Stimulated activated CD4-positive, alpha-beta T cell treated with anti-CD3 and anti-CD28 coated beads, TNF-alpha, amount 100 ng/mL, for 24 hours (primary cell): ENCODE measurements at places on chromosomes 11 and 22.

GRCh38 chr11:120903686-120904085, 120.2 kb upstream of the TBCEL start:
- DNase-seq, result no peak

- DNase-seq, result no peak
Measured at GRCh38 chr11:90134478-90135003, at the start of gene NAALAD2. TSS of gene NAALAD2 (plus strand) at chr11:90134663. CDS start at chr11:90134759, 96 bp downstream.

DNA sequence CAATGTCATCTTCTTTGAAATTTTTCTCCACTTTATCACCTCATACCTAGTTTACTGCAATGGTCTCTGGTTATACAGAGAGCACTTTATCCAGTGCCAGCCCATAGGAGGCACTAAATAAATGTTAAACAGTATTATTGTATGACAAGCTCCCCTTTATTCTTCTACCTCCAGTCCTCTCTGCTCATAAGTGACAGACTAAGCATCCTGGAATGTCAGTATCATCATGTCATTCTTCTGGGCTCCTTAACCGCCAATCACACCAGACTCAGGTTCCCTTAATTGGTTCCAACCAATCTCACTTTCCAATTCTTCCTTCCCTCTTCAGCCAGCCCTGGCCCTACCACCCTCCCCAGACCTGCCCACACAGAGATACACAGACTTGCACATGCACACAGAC, 93.1 kb downstream of the RPL27A start:
- DNase-seq, result no peak

DNA sequence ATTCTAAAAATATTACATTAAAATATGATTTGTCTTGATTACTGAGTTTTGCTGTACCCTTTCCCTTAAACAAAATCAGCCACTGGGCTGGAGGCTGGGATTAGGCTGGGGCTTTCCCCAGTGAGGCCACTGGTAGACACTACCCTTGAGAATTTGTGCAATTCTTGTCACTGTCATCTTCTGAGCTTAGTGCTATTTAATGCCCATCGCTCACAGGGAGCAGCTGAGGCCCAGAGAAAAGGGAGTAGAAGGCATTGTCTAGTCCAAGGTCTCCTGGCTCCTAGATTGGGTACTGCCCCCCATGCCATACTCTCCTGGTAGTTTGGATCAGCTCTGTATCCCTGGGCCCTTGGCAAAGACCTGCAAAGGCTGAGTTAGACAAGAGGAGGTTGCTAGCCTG, 6.7 kb downstream of the CHRM1 start:
- no peak for DNase-seq

DNA sequence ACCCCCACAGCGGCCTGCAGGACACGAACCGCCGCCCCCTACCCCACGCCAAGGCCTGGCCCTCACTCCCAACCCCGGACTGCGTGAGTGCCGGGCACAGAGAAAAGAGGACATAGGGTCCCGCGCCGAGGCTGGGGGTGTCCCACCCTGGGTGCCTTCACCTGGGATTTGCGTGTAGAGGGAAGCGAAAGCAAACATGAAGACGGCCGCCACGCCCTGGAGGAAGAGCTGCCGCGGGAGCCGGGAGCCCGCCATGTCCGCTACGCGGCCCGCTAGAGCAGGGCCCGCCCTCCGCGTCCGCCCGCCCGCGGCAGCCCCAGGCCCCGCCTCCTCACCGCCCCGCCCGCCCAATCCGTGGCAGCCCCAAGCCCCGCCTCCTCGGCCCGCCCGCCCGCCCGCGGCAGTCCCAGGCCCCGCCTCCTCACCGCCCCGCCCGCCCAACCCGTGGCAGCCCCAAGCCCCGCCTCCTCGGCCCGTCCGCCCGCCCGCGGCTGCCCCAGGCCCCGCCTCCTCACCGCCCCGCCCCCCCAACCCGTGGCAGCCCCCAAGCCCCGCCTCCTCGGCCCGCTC, at the start of gene LMF2:
TSS of gene LMF2 (minus strand) at position 282 of the 570 bp plus-strand sequence. CDS start at position 255, 27 bp downstream.
- peak; percentile 89 for DNase-seq

GRCh38 chr22:31812977-31813605, 59.3 kb downstream of the DEPDC5 start:
- no peak for DNase-seq

GRCh38 chr11:105915021-105915420, 107.0 kb downstream of the MSANTD4 start:
- DNase-seq, result no peak

- no peak for DNase-seq
Measured at GRCh38 chr11:91783173-91783572, 441.4 kb upstream of the FAT3 start.

DNA sequence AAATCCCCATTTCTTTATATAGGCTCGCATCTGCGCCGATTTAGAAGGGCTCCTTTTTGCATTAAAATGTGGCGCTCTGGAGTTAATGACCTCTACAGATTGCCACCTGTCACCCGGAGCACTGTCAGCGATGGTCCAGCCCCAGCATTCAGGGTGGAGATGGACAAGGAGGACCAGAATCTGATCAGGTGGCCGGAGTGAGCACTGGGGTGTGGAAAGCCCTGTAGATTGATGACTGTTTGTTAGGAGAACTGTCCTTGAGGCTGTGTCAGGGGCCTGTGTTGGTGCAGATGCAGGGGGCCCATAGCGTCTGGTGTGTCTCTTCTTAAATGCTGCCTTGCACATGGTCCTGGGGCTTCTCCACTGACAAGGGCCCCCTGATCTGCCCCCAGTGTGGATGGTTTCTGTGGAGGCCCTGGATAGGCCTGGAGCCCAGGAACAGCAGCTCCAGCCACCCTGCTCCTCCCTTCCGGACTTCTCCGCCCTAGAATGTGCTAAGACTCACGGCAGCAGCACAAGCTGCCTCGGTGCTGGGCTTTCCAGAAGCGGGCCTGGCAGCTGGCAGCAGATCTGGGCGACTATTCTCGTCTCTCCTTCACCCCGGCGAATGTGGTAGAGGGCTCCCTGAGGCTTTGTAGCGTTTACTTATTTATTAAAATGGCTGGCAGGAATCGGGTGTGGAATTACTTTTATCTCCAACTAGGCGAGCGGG, 1333.3 kb downstream of the BRD1 start:
- DNase-seq, result no peak

- DNase-seq, result no peak
Measured at GRCh38 chr11:66011239-66011784, 496 bp upstream of the CST6 start.

DNA sequence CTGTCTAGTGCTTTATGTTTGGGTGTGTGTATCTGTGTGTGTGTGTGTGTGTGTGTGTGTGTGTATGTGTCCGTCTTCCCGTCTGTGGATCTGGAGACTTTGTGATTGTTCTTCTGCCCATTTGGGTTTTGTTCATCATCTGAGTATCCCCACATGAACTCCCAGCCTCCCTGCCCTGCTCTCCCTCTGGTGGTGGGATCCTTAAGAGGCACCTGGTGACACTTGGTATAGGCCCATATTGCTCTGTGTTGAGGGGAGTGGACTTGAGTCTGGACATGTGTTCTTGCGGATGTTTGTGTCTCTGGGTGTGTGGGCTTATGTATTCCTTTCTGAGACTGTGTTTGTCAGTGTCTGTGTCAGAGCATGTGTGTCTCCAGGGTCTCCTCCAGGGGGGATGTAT, 15.3 kb downstream of the RCOR2 start:
- no peak for DNase-seq

DNA sequence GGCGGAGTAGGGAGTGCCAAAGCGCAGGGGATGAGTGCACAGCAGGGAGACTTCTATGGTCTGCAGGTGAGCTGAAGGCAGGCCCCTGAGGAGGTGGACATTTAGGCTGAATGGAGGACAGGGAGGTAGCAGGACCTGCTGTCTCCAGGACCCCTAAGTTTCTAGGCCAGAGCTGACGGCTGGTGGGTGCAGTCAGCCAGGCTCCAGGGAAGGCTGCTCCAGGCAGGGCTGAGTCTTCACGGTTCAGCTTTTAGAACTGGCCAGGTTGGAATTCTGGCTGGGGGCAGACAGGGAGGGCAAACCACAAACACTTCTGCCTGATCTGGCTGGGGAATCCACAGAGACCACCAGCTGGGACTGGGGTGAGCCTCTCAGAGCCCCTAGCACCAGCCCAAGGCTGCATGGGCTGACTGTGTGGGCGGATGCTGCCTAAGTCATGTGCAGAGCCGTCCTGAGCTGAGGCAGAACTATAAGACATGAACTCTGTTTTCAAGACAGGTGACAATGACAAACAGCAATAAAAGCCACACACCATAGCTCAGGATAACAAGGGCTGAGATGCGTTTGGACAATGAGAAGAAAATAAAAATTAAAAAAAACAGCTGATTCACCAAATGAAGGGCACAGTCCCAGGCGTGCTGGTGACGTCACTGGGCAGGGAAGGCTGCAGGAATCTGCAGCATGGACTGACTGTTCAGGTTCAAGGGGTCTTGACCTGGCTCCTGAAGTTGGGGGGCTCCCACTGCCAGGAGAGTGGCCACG, 10.4 kb upstream of the MALAT1 start:
- DNase-seq, result no peak

DNA sequence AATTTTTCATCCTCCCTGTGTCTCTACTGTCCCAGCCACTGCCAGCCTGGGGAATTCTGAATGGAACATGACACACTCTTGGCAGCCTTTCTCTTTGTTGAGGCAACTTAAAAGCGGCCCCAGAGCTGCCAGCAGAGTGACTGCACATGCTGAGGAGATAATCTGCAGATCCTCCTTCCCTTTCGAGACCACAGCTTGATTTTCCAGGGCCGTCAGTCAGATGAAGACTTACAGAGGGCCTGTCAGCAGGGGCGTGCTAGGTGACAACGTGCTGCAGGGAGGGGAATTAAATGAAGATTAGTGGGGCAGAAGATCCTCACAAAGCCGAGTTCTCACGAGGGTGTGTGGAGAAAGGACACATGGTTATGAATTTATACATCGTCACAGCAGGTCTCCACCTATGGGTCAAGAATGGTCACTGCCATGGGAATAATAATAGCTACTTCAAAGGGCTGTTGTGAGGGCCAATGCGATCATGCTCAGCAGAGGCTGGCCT, 193.5 kb upstream of the PITPNB start:
- DNase-seq, result no peak

GRCh38 chr11:60129853-60130252, 41.4 kb downstream of the MS4A2 start:
- no peak for DNase-seq

GRCh38 chr11:69055598-69056516, 7.1 kb downstream of the TPCN2 start:
- no peak for DNase-seq

- DNase-seq, result no peak
Measured at GRCh38 chr22:33908171-33909074, 11.9 kb downstream of the LARGE1 start.

GRCh38 chr11:20036626-20037335, 123.5 kb downstream of the DBX1 start:
- no peak for DNase-seq

DNA sequence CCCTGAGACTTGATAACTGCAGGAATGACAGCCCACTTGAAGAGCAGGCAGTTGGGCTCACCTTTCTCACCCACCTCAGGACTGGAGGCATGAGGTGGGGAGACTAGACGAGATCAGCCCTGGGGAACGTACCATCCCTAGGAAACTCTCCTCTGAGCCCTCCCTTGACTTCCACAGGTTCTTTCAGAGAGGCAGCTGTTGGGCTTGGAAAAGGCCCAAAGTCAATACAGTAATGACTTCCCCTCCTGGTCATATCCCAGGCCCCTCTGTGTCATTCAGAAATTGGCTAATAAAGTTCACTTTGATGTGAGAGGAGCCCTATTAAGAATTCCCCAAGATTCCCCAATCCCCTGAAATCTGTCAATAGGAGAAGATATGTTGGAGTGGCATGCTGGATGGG, 5.8 kb upstream of the NECTIN1 start:
- no peak for DNase-seq

- no peak for DNase-seq
Measured at GRCh38 chr11:41878095-41878494, 418.6 kb upstream of the LRRC4C start.

DNA sequence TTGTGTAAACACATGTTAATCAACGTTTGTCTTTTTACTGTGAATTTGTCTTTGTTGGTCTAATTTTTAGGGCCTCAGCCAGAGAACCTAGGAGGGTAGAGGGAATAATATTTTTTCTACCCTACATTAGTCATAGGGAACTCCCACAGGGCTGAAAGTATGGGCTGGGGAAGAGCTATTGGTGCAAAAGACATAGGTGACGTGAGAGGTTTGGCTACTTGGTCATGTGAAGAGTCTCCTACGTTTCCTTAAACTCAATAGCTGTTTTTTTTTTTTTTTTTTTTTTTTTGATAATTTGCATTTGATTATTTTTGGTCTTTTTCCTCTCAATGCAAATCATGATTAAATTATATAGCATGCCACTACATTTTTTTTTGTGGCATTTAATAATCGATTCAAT, 15.9 kb upstream of the MMP7 start:
- no peak for DNase-seq
